ENCODE measurements at places on chromosomes 13 and 19.
A peak's percentile ranks its signal among the peaks of the same experiment; 100 is the strongest.

DNA sequence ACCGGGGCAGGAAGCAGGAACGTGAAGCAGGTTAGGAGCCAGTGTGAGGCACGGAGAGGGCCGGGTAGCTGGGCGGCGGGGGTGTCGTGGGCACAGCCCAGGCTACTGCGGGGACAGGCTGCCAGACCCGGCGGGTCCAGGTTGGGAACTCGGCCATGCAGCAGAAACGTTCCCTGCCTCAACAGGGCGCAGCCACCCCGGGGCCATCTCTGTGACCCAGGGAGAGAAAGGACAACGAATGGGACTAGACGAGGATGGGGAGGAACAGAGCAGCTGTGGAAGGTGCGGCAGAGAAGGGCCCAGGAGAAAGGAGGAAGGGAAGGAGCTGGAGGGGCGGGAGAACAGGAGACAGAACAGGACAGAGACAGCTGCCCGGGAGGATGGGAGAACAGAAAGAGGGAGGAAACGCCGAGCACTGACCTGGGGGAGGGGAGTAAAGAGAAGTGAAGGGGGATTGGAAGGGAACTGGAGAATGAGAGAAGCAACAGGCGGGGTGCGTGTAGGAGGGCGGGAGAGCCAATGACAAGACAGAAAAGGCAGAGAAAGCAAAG lies 12.9 kb upstream of the GARIN5A start:
- no peak for DNase-seq

GRCh38 chr13:31032528-31033113 lies 100.2 kb downstream of the TEX26 start:
- DNase-seq = no peak

DNA sequence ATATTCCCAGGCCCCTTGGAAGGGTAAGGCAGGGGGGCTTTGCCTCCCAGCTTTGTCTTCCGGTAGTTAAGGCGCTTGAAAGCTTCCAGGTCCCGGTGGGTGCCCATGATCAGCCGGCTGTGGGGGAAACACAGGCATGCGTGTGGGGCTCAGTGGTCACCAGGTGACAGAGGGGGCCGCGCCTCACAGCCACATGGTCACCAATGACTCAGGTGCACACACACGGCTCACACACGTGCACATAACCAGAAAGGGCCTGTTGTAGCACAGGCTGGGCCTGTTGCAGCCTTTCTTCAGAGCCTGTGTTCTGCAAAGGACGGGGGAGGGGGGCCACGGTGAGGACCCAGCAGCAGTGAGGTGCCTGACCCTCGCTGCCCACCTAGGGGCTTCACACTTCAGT lies 5.9 kb downstream of the NANOS3 start:
- no peak for DNase-seq

GRCh38 chr13:45733361-45733760 lies 31.2 kb downstream of the CBY2 start:
- DNase-seq = no peak

DNA sequence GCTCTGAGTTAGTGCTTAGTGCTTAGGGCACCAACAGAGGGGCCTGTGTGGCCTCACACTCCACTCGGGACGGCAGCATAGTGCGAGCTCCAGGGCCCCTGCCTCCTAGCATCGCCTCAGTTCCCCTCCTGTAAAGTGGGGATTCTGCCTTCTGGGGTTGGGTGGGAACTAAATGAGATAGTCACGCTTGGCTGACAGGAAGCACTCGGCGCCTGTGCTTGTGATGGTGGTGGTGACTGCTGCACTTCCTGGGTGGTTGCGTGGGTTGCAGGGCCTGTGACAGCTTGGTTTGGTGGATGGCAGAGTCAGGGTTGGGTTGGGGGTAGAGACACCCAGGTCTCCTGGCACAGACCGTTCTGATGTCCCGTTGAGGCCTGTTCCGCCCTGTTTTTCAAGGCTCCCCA lies 7.7 kb downstream of the PLEKHF1 start:
- peak; percentile 62 for DNase-seq

- no peak for DNase-seq
Observed at GRCh38 chr19:57664269-57665127, 4.2 kb upstream of the ZSCAN4 start.

- no peak for DNase-seq
Observed at GRCh38 chr13:51768378-51768921, 35.5 kb downstream of the DHRS12 start.

DNA sequence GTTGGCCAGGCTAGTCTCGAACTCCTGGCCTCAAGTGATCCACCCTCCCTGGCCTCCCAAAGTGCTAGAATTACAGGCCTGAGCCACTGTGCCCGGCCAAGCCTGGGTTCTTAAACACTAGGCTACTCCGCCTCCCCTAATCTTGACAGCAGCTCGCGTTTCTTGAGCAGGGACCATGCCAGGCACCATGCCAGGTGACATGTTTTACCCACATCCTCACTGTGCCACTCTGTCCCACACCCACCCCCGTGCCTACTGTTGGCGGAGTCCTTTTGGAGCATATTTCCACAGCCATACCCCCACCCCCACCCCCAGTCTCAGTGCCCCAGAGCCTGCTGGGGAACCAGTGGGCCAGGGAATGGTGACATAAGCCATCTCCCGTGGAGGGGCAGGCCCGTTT lies 98.8 kb downstream of the DPF1 start:
- DNase-seq = no peak

DNA sequence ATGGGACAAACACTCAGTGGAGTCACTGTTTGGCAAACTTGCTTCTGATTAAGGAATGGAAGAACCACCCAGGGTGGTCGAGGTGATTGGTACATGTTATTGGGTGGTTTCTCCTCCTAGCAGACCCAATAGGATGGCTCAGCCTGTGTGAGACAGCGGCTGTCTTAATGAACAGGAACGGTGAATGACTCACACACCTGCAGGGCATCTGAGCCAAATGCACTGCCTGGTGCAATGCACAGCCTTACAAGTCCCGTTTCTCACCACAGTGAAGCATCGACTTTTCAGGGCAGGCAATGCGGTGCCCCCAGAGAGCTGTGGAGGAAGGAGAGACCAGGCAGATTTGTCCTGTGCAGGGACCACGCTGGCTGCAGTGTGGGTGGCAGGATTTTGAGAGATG lies 238.5 kb downstream of the FGF9 start:
- DNase-seq = no peak

GRCh38 chr19:29187676-29188075 lies 25.3 kb downstream of the UQCRFS1 start:
- DNase-seq = no peak

GRCh38 chr13:48817166-48817802 lies 158.4 kb upstream of the FNDC3A start:
- no peak for DNase-seq

DNA sequence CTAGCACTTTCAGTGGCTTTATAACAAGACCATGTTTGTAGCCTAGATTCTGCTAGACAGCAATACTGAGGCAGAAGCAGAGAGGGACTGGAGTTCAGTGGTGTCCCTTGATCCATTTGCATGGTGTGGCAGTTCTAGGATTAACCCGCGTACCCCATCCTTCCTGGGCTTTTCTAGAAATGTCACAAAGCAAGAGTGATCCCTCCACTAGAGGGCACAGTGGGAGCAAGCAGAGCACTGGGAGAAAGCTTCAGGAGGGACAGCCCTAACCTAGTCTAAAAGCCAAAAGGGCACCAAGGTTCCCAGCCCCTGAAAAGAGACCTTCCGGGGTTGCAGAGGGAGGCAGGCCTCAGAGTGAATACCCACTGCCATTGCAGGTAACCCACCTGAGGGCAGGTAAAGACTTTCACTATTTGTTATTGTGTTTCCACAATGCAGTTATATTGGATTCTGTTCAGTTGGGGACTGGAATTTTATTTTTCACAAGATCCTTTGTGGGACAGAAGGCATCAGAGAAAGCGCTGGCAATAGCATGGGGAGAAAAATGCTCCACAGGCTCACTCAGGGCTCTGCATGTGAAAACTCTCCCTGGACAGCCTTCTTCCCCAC lies 170.6 kb downstream of the FLT1 start:
- DNase-seq = no peak

DNA sequence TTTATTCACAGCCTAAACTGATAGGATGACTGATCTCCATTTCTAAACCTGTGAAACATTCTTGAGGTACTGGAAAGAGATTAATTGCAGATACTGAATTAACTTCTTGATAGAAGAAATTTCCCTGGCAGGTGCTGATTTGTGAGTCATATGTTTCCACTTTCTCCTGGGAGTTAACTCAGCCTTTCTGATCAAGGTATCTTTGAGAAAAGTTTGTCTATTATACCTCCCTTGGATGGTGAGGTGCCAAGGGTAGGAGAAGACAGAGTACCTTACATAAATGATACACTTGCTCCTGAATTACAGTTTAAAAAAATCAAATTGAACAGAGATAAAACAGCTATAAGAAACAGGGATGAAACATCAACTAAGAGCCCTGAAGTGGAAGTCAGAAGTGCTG lies 123.0 kb downstream of the RGCC start:
- no peak for DNase-seq

DNA sequence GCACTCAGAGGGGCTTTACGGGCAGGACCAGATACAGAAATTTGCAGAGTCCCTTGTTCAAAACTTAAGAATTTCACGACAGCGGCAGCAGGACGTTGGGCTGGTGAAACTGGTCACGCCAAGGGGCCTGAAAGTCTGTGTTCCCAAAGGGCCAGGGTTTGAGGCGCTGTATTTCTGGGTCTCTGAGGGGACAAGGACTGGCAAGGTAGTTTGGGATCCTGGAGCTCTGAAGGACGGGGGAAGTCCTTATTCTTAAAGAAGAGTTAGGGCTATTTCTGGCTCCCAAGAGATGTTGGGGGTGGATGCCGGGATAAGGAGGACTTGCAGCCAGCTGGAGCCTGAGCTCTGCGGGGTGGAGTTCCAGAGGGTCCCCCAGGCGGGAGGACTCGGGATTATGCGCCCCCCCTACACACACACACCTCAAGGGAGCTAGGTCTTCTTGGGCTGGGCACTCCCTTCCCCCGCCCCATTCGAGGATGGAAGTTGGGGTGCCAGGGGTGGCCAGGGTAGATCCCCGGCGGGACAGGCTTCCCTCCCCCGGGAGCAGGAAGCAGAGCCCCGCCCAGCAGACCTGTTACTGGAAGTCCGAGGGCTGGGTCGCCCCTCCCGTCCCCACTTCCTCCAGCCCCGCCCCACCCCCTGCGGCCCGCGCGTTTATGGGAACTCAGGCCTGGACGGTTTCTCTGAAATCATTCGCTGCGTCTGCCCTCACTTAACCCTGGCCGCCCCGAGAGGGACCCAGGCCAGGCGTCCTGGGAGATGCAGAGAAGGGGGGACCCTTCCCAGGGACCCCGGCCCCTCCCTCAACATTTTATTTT lies 5.6 kb downstream of the BCL3 start:
- DNase-seq = peak; percentile 43

DNA sequence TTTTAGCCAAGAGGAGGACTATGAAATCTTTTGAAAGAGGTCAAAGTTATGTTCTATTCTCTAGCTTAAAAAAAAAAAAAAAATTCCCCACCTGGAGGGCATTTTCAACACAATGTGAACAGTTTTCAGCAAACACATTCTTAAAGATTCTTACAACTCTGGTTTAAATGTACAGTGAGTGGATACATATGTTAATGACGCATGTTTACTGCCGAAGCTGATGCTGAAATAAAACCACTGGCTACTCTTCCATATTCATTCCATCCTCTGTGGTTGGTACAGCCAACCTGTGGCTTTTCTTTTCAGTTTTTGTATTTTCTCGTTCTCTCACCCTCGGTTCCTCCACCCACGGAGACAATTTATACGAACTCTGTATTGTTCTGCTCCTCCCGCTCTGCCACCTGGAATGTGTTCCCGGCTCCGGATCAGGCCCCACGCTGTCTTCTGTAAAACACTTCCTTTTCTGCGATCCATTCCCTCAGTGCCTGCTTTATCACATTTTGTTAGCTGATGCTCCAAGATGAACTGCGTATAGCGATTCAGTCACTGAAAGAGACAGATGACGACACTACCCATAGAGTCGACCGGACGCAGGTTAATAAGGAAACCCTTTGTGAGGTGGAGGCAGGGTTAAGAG lies 466.4 kb upstream of the ARGLU1 start:
- no peak for DNase-seq

GRCh38 chr19:54105796-54106195 lies 3.1 kb downstream of the NDUFA3 start:
- no peak for DNase-seq
